ENCODE measurements at places on chromosomes 2 and 18.
A peak's percentile ranks its signal among the peaks of the same experiment; 100 is the strongest.

DNA sequence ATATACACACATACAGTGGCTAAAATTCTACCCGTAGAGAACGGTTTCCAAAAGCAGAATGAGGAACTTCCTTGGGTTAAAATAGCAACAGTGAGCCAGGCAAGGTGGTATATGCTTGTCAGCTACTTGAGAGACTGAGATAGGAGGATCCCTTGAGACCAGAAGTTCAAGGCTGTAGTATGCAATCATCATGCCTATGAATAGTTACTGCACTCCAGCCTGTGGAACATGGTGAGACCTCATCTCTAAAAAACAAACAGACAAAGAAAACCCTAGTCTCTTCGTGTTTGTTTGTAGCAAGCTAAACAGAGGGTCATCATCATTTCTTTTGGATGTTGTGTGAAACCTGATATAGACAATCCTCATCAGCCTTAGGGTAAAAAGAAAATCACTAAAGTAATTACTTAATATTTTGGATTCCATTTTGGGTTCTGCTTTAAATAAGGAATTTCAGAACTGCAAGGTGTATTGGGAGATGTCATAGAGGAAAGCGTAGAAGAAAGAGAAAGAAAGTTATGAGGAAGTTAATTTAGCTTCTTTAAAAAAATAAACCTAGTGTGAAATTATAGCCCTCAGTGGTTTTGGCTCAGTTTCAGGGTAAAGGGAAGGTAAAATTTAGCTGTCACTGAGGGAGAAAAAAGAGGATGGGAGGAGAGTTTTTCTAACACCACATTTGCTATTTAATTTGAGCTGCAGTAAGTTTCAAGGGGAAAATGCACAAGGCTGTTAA, 46.5 kb downstream of the PLEK start:
- DNase-seq: no peak

GRCh38 chr18:9184998-9185613, 48.5 kb downstream of the ANKRD12 start:
- no peak for DNase-seq

GRCh38 chr2:205725059-205725458, 42.8 kb downstream of the NRP2 start:
- no peak for DNase-seq

- no peak for DNase-seq
Observed at GRCh38 chr2:77507657-77508056, 14.5 kb downstream of the LRRTM4 start.

DNA sequence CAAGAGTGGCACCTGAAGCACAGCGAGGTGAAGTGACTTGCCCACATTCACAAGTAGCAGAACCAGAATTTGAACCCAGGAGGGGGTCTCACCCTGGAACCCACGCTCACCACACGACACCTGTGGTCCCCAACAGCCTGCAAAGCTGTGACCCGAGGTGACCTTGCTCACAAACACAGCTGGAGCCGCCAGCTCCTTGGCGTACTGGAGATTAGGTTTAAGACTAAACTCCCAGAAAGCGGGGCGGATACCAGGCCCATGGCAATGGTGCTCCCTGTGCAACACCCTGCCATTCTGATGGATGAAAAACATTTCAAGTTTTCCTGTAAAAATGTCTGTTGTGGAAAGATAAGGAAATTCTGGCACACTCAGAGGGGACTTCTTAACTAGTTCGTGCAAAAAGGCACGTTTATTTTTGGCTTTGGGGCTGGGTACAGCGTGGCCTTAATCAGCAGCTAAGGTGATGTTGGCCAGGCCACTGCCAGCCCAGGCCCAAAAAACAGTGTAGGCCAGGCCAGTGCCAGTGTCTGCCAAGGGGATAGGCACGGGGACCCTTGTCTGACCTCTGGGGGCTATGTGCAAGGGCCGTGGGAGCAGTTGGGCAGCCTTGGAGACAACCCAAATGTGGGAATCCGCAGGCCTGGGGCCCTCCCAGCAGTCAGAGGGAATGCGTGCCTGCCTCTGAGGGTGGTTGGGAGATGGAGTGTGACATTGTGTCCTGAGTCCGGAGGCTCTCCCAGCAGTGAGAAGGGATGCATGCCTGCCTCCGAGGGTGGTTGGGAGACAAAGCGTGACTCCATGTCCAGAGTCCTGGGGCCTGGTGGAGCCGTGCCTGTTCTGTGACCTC, 185.0 kb upstream of the HS6ST1 start:
- no peak for DNase-seq

DNA sequence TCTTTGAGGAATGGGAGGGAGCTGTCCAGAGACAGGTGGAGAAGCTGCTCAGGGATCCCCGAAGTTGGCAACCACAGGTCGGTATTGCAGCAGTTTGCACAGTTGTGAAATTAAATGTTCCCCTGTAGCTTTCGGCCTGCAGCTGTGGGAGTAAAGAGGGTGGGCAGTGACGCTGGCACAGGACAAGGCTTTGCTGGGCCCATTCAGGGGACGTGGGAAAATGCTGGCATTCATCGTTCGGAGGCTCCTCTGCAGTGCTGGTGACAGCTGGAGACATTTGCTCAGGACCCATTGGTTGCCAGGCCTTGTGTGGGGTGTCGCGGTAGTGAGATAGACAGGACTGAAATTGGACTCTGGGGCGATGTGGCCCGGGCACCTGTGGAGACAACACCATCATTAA, 173.7 kb downstream of the MYCN start:
- no peak for DNase-seq

DNA sequence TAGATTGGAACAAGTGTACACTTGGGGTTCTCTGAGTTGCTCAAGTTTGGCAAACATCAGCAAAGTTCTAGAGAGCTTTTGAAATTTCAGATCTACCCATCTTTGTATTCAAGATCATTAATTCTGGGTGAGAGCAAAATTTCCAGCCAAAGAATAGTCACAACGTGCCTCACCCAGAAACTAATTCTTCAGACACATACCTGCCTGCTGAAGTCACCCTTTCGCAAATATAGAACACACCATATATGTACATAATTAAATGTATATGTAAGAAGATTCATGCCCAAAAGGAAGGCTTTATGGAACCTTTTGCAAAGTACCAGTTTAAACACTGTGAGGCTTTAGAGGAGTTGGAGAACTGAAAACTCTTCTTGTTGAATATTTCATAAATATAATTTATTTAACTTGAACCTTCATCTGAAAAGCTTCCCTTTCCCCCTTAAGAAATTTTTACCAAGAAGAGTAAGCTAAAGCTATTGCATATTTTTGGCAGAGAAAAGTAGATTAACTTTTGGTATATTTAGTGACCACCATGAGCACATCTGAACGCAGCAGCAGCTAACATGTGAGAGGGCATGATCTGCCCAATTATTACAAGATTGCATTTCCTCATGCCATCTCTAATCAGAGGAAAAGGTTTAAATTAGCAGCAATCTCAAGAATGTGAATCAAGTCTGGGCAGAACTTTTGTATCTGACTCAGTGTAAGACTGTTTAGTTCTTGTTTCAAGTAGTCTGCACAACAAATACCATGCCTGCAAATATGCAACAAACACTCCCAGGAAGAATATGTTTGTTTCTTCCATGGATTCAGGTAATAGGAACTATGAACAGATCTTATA, 8.2 kb downstream of the RND3 start:
- no peak for DNase-seq

GRCh38 chr18:68874361-68874760, 76.5 kb downstream of the CCDC102B start:
- DNase-seq: no peak

GRCh38 chr2:8409461-8410260, 272.2 kb upstream of the ID2 start:
- DNase-seq: no peak

DNA sequence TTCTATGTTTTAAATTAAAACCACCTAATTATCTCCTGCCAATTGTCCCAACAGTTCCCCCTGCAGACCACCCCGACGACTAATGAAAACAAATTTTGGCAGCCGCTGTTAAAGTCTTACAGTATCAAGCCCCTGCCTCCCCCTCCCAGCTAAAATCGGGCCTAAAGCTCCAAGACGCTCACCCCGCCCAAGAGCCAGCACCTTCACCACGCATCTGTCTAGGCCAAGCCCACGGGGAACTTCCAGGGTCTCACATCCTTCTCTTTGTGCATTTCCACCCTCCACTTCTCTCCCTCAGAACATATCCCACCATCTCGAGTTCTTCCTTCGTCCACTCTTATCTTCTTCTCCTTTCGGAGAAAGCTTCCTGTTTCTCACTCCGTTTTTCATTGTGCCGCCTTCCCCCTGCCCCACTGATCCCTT, 445 bp downstream of the PRPF40A start:
- no peak for DNase-seq

GRCh38 chr2:23788100-23788499, 138.8 kb downstream of the ATAD2B start:
- no peak for DNase-seq

DNA sequence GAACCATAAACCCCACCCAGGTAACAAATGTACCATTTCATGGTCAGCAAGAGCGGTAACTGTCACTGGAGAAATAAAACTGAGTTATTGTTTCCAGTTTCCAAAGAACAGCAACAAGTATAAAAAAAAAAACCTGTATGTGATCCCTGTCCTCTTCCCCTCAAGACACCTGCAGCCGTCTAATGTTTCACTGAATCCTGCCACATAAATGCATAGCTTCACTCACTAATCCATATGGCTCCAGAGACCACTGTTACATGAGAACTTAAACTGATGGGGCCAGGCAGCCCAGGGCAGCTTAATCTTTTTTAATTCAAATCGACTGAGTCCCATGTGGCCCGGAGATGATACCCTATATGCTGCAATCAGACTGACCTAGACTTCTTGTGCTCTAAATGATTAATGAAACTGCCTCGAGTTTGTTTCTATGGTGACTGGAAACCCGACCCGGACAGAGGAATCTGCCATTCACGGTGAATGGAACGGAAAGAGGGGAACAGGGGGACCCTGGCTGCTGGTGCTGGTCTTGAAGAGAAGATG, 60.9 kb upstream of the SIX2 start:
- DNase-seq: peak; percentile 38

- DNase-seq: no peak
Observed at GRCh38 chr2:158772306-158773078, 22.6 kb upstream of the DAPL1 start.

GRCh38 chr2:163556511-163556910, 179.3 kb downstream of the FIGN start:
- DNase-seq: no peak

DNA sequence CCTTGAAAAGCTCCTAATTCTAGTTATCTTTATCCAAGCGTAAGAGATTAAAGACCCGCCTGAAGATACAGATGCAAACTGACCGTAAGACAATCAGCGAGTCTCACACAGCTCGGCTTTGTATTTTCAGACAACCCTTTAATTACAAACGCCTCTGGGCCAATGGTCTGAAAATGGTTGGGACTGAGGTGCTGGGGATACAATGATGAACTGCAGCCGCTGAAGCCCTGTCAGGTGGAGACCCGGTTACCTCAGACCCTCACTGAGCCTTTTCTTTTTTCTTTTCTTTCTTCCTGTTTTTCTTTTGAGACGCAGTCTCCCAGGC, 715 bp upstream of the CFAP36 start:
- no peak for DNase-seq

- DNase-seq: no peak
Observed at GRCh38 chr2:121804340-121804739, 48.9 kb downstream of the TSN start.

GRCh38 chr2:10733980-10734379, 12.6 kb downstream of the ATP6V1C2 start:
- no peak for DNase-seq

GRCh38 chr2:156907806-156908205, 349.7 kb upstream of the GALNT5 start:
- DNase-seq: no peak

DNA sequence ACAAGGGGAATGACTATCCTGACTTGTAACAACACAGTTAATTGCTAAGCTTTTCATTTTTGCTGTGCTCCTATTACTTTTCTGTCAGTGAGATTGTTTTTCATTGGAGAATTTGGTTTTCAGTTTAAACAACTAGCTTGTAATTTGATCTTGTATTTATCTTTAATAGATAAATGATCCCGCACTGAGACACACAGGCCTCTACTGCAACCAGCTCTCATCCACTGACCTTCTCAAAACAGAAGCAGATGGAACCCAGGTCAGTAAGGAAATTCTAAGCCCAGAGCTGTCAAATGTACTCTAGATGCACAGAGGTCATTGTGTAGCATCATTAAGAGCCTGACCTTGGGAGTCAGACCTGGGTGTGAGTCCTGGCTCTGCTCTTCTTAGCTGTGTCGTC, 30.7 kb downstream of the PTRHD1 start:
- DNase-seq: no peak

- no peak for DNase-seq
Observed at GRCh38 chr2:7572450-7572849, 655.2 kb downstream of the RNF144A start.

GRCh38 chr2:9547262-9547991, 8.2 kb downstream of the ADAM17 start:
- DNase-seq: no peak

GRCh38 chr18:67875944-67876343, 359.4 kb upstream of the DSEL start:
- DNase-seq: no peak

DNA sequence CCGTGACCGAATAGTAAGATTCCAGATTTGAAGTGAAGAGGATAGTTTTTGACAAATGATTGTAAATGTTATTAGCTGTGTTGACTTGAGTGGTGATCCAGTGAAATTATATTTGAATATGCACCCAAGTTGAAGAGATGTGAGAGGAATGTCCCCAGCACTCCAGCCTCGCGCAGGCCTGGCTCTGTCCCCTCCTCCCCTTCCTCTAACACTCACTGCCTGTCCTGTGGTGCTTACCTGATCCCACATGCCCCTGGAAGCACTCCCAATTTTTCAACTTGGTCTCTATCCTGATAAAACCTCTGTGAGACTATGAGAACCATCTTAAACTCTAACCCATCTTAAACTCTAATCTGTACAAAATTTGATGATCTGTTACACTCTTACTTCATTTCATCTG, 154.7 kb upstream of the LRP1B start:
- no peak for DNase-seq

DNA sequence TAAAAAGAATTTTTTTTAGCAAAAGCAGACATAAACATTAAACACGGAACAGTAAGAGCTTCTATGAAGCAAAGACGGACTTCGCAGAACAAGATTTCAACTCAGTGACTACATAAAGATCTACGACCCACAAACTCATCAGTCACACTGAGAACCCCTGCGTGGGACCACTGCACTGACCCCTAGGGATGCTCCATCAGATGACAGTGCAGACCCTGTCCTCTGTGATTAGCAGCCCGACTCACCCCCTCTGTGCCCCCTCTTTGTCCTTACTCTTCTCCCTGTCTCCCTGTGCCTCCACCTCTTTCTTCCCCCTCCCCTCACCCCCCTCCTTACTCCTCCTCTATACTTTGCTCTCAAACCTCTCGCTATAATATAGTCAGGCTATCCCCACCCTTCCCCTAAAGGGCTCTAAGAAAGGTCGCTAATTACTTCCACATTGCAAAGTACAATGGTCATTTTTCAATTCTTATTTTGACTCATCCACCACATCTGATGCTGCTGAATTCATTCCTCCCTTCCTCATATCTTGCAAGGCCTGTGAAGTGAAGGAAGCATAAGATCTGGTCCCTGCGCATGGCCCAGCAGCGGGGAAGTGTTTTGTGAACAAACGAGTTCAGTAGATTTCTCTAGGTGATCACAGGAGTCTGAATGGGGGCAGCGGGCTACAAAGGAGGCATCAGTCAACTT, 89.3 kb downstream of the CABYR start:
- no peak for DNase-seq
